ENCODE measurements at places on chromosomes 12 and 14. TPM values are rescaled to one million over a fixed set of nuclear protein-coding genes. Genes with fewer than 3 reads are reported as not detected.

GRCh38 chr12:16636435-16637055 lies 30.6 kb upstream of the LMO3 start:
- no peak overlapping the region for H3K4me3 ChIP-seq
- no peaks in the 10 kb centered on the region for H3K27me3 ChIP-seq
- no peak for DNase-seq
- H3K36me3 ChIP-seq = no peaks in the 10 kb centered on the region
- no peaks in the 10 kb centered on the region for H3K4me1 ChIP-seq
- H3K27ac ChIP-seq = no peak overlapping the region

- no peak overlapping the region for H3K4me3 ChIP-seq
- no peaks in the 10 kb centered on the region for H3K36me3 ChIP-seq
- H3K27me3 ChIP-seq = no peaks in the 10 kb centered on the region
- H3K4me1 ChIP-seq = no peaks in the 10 kb centered on the region
- no peak overlapping the region for H3K27ac ChIP-seq
These were observed 458.8 kb upstream of the NOVA1 start for GRCh38 chr14:27056586-27056985.

DNA sequence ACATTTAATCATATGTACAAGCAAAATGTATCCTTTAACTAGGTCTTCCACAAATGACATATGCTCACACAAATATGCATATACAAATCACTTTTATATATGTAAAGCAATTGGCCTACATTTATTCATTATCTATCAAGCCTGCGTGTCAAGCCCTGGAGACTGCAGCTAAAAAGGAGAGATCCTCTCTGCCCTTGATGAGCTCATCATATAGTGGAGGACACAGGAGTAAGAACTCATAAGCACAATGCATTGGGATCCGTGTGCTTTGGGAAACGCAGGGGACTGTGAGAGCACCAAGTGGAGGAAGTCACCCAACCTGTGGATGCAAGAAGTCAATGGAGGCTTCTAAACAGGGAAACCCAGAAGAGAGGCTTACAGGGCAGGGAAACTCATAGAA lies 735.7 kb downstream of the BCL11B start:
- H3K4me1 ChIP-seq = no peaks in the 10 kb centered on the region
- H3K27me3 ChIP-seq = no peaks in the 10 kb centered on the region
- H3K36me3 ChIP-seq = no peaks in the 10 kb centered on the region
- H3K27ac ChIP-seq = no peak overlapping the region
- H3K4me3 ChIP-seq = no peak overlapping the region

DNA sequence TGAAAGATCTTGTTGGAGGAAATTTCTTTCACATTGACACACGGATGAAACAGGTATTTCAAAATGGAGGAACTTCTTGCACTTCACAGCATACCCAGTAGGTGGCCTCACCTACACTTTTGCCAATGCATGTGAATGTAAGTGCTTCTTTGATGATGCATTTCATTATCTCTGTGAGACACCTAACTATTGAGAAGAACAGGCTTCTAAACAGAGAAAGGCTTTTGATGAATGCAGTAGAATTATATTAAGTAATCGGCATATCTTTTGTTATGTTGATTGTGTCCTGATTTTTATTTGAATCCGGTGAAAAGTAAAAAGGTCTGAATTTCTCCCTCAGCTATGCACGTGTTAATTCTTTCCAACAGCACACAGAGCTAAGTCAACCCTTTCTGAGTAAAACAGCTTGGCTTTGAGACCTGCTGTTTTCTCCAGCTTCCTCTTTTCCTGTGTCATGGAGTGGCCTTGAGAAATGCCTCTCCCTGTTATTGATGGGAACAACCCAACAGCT lies 399.0 kb downstream of the NAV3 start:
- H3K4me3 ChIP-seq = no peak overlapping the region
- H3K27me3 ChIP-seq = no peaks in the 10 kb centered on the region
- no peaks in the 10 kb centered on the region for H3K36me3 ChIP-seq
- DNase-seq = no peak

The GPRC5D gene
- total RNA-seq = not detected

DNA sequence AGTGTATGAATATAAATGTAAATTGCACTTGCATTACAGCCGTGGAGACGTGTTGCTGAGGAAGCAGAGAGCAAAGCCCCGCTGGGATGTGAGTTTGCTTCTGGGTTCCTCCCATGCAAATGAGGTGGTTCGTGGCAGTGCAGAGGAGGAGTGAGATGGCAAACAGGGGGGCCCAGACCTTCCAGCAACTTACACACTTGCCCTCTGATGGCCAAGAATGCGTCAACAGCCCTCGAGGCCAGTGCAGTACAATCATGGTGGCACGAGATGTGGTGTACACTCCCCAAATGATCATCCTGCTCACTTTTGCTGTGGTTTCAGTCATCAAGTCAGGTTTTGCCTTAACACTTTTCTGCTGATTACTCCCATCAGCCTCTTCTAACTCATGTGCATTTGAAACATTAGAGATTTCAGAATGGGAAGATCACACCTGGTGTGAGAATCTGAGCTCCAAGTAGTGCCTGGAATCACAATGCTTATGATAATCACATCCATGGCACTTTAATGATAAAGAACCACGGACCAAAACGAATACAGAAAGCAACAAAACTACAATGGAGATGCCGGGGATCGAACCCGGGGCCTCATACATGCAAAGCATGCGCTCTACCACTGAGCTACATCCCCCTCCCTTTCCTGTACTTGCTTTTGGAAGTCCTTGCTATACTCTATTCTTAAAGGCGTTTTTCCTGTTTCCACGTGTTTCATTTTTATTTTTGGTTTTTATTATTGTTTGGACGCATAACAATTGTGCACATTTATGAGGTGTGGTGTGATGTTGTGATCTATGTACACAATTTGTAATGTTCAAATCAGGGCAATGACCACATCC lies 7.0 kb upstream of the UBC start:
- peak; percentile 69 for DNase-seq
- peaks cover 55% of the 10 kb centered on the region for H3K4me1 ChIP-seq
- no peaks in the 10 kb centered on the region for H3K36me3 ChIP-seq
- peak overlapping the region; percentile 100 for H3K27ac ChIP-seq
- no peaks in the 10 kb centered on the region for H3K27me3 ChIP-seq

- H3K4me3 ChIP-seq = no peak overlapping the region
- H3K36me3 ChIP-seq = no peaks in the 10 kb centered on the region
- H3K4me1 ChIP-seq = peaks cover 8% of the 10 kb centered on the region
- DNase-seq = no peak
These were observed 286.6 kb upstream of the KITLG start for GRCh38 chr12:88866881-88867280.

- no peak for DNase-seq
- H3K27ac ChIP-seq = peak overlapping the region; percentile 13
- no peak overlapping the region for H3K4me3 ChIP-seq
- peaks cover 21% of the 10 kb centered on the region for H3K4me1 ChIP-seq
These were observed 457 bp upstream of the GPD1 start for GRCh38 chr12:50103351-50103750.

DNA sequence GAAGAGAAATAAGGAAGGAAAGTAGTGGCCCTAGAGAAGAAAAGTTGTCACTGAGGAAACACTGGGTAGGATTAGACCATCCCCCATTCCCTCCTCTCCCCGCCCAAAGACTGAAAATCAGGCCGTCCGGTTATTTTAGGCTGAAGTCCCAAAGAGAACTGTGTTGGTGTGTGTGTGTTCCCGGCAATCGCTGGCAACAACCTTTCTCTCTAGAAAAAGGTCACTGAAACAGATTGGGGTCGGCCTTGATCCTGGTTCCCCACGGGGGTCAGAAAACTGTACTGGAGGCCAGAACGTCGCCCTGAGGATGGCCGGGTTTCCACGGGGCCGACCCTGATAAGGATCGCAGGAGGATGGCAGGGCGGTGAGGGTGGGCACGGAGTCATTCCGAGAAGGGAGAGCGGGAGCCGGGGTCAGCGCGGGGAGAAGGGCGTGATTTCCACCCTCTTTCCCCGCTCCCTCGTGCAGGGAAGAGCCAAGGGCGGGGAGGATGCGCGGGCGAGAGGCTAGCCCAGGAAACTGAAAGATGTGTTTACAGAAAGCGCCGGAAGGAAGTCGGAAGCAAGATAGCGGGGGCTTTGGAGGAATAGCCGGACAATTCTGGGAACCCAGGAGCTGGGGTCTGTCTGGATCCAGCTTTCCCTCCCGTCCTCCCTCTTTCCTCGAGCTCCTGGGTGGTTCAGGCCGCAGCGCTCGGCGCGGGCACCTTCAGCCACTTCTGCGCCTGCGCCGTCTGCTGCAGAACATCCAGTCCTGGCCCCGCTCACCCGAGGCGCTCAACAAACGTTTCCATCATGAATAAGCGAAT lies 25.3 kb upstream of the SPTLC2 start:
- H3K36me3 ChIP-seq = no peaks in the 10 kb centered on the region
- peaks cover 9% of the 10 kb centered on the region for H3K4me1 ChIP-seq
- no peaks in the 10 kb centered on the region for H3K27me3 ChIP-seq
- peak overlapping the region; percentile 53 for H3K4me3 ChIP-seq
- DNase-seq = peak; percentile 89

GRCh38 chr12:76032043-76032981 lies 736 bp upstream of the PHLDA1 start:
- peak overlapping the region; percentile 97 for H3K27ac ChIP-seq
- H3K4me1 ChIP-seq = peaks cover 33% of the 10 kb centered on the region
- no peaks in the 10 kb centered on the region for H3K27me3 ChIP-seq

The RTN1 gene
- 18.2 TPM for total RNA-seq

DNA sequence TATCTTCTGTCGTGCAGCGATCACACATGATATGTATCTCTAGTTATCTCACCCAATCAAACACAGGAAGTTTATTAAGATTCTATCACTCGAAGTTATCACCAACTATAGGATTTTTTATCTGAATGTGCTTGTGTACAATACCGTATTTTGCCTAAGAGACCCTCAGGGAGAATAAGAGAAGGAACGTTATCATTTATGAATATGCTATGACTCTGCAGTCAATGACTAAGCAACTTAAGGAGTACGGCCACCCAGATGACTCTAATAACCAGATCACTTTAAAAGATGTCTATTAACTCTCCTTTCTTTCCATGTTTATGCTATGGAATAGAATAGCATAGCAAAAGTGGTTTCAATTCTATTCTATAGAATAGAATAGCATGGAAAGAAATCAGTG lies 486.4 kb downstream of the BCL11B start:
- DNase-seq = no peak
- H3K27me3 ChIP-seq = peaks cover 6% of the 10 kb centered on the region
- H3K27ac ChIP-seq = no peak overlapping the region
- H3K36me3 ChIP-seq = no peaks in the 10 kb centered on the region
- H3K4me3 ChIP-seq = no peak overlapping the region

GRCh38 chr14:54664961-54665360 lies 98.0 kb downstream of the SAMD4A start:
- DNase-seq = no peak
- H3K36me3 ChIP-seq = no peaks in the 10 kb centered on the region

GRCh38 chr14:98334186-98334585 lies 937.8 kb downstream of the BCL11B start:
- no peak overlapping the region for H3K4me3 ChIP-seq
- no peak for DNase-seq
- no peak overlapping the region for H3K27ac ChIP-seq

GRCh38 chr14:81172881-81173280 lies 47.9 kb downstream of the GTF2A1 start:
- no peaks in the 10 kb centered on the region for H3K36me3 ChIP-seq
- no peak for DNase-seq
- H3K4me3 ChIP-seq = no peak overlapping the region
- H3K4me1 ChIP-seq = peaks cover 33% of the 10 kb centered on the region

DNA sequence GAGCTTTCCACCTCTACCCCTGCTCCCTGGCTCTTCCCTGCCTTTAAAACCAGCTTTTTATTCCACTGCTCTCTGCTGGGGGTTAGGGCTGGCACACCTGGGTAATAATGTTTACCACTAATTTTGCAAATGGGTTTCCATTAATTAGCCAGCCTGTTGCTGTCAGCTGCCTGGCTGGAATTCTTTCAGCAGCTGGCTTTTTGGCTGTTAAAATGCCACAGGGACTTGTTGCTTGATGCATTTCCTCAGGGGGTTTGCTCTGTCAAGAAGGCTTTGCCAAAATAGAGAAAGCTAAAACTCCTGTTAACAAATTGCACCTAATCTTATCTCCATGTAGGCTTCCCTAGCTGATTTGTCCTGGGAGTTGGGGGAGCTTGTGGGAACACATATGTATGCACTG lies 51.8 kb upstream of the PSMC1 start:
- no peaks in the 10 kb centered on the region for H3K36me3 ChIP-seq
- DNase-seq = no peak
- H3K4me1 ChIP-seq = no peaks in the 10 kb centered on the region
- H3K4me3 ChIP-seq = no peak overlapping the region
- no peaks in the 10 kb centered on the region for H3K27me3 ChIP-seq
- no peak overlapping the region for H3K27ac ChIP-seq

DNA sequence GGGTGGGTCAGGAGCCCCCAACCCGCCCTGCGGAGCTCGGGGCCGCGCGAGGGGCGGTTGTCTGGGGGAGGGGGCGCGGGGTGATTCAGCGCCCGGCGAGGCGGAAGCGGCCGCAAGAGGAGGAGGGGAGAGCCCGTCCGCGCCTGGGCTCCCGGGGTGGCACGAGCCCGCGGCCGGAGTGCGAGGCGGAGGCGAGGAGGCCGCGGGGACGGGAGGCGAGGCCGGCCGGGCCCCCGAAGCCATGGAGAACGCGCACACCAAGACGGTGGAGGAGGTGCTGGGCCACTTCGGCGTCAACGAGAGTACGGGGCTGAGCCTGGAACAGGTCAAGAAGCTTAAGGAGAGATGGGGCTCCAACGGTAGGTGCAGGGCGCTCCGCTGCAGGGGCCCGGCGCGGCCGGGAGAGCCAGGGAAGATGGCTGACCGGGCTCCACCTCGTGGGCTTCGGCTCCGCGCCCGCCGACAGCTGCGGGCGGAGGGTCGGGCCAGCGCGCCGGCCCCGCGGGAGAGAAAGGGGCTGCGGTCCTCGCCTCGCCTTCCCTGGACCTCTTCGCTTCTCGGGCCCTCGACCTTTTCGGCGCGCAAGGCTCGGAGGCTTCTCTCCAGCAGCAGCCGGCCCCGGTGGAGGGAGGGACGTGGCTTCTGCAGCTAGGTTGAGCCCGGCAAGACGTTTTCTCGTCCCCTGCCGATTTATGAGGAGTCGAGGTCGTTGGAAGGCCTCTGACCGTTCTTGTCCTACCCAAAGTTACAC lies 677 bp downstream of the ATP2A2 start:
- peak overlapping the region; percentile 95 for H3K27ac ChIP-seq
- peaks cover 18% of the 10 kb centered on the region for H3K36me3 ChIP-seq
- H3K4me3 ChIP-seq = peak overlapping the region; percentile 95
- H3K27me3 ChIP-seq = no peaks in the 10 kb centered on the region

GRCh38 chr14:65637780-65638179 lies 225.2 kb downstream of the FUT8 start:
- H3K4me1 ChIP-seq = no peaks in the 10 kb centered on the region
- DNase-seq = no peak
- no peaks in the 10 kb centered on the region for H3K27me3 ChIP-seq
- H3K36me3 ChIP-seq = no peaks in the 10 kb centered on the region
